HEK293T (cell line): ENCODE measurements at places on chromosomes 4 and X.

- DNase-seq: no peak
Observed at GRCh38 chr4:182624281-182624680, 292.9 kb downstream of the DCTD start.

DNA sequence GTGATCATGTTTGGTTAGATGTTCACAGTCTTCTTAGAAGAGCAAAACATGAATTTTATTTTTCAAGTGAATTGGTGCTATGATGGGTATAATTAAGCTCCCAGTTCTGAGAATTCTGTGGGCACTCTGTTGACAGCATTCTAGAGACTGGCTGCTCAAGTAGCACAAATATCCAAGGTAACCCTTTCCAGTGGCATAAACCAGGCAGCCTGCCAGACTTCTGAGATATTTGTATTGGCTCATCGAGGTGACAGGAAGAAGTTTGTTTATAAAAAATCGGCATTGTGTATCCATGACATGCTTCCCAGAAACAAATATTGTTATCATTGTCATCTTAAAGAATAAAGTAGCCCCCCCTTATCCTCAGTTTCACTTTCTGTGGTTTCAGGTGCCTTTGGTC is 28.3 kb downstream of the LANCL3 start:
- DNase-seq: no peak

- no peak for DNase-seq
Observed at GRCh38 chr4:11420327-11420726, 8.4 kb downstream of the HS3ST1 start.

DNA sequence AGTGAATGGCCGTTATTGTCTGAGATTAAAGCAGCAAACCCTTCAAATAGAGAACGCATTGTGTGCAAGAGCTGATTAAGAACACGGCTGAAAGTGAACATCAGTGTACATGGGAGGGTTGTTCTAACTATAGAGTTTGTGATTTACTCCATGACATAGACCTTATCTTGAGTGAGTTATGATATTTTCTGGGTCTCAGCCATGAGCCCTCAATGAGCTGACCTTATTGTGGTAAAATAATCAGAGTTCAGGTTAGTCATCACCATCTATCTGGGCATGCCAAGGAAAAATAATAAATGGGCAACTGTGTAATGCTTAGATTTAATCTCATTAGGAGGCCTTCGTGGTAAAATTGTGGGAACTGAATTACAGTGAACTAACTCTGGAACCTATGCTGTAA is 33.2 kb upstream of the CLDN24 start:
- DNase-seq: no peak

DNA sequence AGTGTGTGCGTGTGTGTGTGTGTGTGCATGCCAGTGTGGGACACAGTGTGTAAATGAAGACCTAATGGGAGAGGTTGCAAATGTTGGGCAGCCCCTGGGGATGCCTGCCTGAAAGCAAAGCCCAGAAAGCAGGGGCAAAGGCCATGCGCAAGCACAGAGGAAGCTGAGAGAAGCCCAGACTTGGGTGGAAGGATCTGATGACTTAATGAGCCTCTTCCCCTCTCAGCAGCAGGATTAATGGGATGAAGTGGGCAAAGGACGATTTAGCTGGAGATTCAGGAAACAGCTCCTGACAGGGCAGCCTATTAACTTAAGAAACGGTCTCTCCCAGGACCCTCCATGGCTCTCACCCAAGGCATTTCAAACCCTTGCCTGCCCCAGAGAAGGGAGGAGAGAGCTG is 107.3 kb downstream of the EFNB1 start:
- DNase-seq: no peak

- DNase-seq: no peak
Observed at GRCh38 chr4:53654300-53654758, 63.0 kb upstream of the LNX1 start.

GRCh38 chrX:21745756-21746155 is 12.2 kb downstream of the SMPX start:
- DNase-seq: peak; percentile 28

DNA sequence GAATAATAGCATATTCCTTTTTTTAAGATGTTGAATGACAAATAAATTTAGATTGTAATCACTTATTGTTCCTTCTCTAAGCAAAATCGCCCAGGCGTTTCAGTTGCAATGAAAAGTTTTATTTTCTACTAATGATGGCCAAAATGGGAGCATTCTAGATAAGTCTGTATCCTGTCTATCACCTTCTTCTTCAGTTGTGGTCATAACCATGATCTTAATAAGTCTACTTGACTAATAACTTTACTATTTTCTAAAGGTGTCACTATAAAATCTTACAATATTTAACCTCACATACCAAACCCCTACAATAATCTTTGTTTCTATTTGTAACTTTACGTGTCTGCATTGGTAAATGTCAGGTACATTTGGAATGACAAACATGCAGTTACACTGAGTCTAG is 723.7 kb upstream of the MAGEB2 start:
- no peak for DNase-seq

GRCh38 chrX:50874876-50875275 is 35.7 kb upstream of the BMP15 start:
- no peak for DNase-seq

DNA sequence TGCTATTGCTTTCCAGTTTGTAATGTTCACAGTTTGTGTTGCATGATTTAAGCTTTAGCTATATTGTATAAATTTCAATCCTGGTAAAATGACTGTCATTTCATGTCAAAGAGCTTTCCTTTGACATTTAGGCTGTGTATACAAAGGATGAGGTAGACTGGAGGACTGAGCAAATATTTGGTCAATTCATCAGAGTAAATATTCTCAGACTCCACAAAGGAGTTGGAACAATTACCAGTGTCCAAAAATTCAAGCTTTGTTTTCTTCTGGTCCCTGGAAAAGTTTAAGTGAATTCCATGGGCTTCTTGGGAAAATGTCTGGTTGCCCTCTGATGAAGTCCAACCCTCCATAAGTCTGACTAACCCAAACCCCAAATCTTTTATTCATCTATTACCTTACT is 682.4 kb downstream of the DACH2 start:
- no peak for DNase-seq

GRCh38 chr4:90028460-90028859 is 98.7 kb upstream of the CCSER1 start:
- DNase-seq: no peak

GRCh38 chr4:63458010-63458409 is 951.2 kb downstream of the TECRL start:
- no peak for DNase-seq

DNA sequence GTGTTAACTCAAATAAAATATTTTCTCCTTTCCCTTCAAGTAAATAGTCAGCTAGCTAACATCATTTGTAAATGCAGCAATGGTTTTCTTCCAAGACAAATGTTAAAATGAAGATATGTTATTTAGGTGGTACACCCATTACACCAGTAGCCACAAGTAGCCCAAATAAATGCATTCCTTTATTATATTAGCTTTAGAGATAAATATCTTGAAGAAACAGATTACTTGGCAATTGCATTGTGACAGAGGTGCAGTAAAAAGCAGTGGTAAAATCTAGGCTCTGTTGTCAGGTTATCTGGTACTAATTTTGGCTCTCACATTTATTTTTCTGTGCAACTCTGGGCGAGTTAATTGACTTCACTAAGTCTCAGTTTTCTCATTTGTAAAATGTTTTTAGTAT is 193.0 kb downstream of the NAA11 start:
- no peak for DNase-seq

DNA sequence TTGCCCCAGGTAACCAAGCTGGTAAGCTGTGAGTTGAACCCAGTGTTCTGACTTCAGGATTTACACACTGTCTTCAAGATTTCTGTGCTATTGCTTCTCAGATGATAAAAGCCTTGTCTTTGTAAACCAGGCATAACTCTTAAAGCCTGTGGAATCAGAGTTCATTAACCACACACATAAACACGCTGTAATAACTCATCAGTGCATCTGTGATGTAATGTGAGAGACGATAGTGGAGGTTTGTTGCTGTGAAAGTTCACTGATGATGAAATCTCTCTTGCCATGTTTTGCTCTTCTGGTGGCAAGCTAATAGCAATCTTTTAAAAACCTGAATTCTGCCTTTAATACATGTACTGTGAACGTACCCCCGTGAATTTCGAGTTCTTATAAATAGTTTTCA is 41.5 kb downstream of the CLCN4 start:
- DNase-seq: no peak

DNA sequence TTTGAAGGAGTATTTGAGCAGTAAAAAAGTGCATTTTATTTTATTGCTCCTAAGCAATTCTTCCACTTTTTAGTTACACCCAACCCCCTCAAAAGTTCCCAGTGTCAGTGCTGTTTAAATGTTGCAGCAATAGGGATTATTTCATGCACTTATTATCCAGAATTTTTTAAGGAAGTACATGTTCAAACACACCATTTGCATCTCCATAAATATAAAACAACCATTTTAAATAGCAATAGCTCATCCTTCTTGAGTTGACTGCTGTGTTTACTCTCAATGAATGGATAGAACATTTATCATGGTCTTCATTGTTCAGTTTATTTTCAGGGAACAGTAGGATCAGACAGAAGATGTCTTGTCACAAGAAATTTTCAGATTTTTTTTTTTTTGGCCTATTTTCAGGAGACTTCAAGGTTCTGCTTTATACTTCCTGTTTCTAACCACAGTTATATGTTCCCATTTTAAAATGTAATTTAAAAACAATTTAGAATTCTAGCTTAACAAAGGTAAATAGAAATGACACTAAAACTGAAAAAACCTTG is 171.9 kb downstream of the TMA16 start:
- DNase-seq: no peak

GRCh38 chr4:155062948-155063347 is 145.5 kb upstream of the NPY2R start:
- no peak for DNase-seq

GRCh38 chr4:76957004-76957738 is 7.6 kb downstream of the SEPTIN11 start:
- DNase-seq: no peak

- no peak for DNase-seq
Observed at GRCh38 chrX:129034196-129034595, 489.1 kb downstream of the SMARCA1 start.

- no peak for DNase-seq
Observed at GRCh38 chr4:162732876-162733275, 433.8 kb downstream of the NAF1 start.

GRCh38 chrX:56554870-56555269 is 8.6 kb upstream of the UBQLN2 start:
- DNase-seq: no peak

DNA sequence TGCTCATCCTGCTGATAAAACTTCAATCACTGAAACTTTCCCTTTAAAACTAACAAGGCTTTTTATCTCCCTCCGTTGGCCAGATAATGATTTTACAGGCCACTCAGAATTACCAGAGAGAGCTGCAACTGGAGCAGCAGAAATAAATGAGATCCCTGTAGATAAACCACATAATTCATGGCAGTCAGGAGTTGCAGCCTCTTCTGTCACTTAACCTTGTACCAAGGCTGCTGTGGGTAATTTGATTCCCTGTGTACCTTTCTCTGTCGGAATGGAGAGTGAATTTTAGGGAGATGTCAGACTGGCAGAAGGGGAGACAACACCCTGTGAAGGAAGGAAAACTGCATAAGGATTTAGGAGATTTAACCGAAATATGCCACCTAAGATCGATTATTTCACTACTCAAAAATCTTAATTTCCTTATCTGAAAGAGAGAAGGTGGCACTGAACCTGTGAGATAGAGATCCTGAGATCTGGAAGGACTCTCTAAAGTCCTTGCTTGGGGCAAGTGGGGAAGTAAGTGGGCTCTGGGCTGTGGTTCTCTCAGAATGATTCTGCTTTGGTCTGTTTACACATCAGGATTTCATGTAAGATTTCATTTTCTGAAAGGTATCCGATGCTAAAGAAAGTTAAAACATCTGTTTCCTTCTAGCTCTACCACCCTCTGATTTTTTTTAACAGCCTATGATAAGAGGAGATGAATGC is 14.3 kb upstream of the TSPAN5 start:
- DNase-seq: no peak

DNA sequence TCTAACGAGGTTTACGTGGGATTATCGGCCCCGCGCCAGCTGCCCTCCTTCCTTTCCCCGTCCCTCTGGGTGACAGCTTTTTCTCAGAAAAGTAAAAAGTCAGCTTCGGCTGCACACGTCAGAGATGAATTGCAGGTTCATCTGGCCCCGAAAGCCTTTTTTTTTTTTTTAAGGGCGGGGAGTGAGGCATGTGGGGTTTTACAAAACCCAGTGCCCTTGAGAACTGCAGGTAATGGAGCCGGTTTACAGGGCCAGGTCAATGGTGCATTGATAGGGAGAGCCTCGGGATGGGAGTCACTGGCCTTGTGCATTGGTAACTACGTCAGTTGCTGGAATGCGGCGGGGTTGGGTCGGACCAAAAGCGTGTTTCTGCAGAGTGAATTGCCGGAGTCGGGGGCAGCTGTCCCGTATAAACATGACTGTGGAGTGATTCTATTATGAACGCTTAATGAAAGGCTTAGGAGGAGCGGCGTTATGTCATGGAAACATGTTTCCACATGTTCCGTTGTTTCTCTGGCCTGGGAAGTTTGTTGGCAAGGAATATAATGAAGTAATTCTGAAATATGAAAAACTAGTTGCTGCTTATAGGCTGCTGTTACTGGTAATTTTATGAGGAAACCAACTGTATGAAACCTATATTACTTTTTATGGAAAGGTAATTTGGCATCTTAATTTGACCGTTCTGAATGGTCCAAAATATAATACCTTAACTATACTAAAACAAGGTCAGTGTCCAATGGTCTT is 1.1 kb downstream of the HSPA4L start:
- DNase-seq: peak; percentile 59

GRCh38 chr4:109406337-109406931 is 27.2 kb upstream of the SEC24B start:
- DNase-seq: peak; percentile 57

DNA sequence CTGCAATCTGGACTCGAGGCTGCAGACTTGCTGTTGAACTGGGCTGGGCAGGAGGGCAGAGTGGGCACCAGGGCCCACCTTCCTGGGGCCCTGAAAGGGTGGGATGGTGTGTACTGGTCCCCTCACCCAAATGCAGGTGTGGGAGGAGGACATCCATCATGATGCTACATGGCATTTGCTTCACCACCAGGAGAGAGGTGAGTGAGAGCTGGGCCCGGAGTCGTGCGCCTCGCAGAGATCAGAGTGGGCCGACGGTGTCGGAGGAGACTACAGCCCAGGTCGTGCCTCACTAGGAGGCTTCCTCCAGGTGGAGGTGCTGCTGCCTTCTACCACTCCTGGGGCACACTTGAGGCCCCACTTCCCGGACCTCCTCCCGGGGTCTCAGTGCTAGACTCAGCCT is 50.3 kb downstream of the SCML1 start:
- no peak for DNase-seq

DNA sequence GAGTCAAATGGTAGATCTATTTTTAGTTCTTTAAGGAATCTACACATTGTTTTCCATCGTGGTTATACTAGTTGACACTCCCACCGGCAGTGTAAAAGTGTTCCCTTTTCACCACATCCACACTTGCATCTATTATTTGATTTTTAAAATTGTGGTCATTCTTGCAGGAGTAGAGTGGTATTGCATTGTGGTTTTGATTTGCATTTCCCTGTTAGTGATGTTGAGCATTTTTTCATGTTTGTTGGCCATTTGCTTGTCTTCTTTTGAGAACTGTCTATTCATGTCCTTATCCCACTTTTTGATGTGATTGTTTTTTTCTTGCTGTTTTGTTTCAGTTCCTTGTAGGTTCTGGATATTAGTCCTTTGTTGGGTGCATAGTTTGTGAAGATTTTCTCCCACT is 70.0 kb downstream of the TAB3 start:
- DNase-seq: no peak
